ENCODE measurements at places on chromosomes 7 and 10.

DNA sequence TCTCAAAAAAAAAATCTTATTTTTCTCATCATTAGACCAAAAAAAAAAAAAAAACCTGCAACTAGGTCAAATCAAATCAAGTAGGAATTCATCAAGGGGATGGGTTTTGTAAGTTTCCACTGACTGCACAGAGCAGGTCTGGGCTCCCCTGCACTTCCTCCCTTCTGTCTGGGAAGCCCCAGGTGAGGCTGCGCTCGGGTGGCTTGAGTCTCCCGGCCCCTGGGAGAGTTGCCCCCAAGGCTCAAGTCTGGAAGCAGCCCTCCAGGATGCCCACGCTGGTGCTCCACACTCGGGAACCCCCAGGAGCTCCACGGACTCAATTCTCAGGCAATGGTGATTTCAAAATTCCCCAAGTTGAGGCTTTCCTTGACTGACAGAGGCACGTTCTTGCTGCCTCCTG is 41.7 kb upstream of the RBM33 start:
- no peak for DNase-seq

DNA sequence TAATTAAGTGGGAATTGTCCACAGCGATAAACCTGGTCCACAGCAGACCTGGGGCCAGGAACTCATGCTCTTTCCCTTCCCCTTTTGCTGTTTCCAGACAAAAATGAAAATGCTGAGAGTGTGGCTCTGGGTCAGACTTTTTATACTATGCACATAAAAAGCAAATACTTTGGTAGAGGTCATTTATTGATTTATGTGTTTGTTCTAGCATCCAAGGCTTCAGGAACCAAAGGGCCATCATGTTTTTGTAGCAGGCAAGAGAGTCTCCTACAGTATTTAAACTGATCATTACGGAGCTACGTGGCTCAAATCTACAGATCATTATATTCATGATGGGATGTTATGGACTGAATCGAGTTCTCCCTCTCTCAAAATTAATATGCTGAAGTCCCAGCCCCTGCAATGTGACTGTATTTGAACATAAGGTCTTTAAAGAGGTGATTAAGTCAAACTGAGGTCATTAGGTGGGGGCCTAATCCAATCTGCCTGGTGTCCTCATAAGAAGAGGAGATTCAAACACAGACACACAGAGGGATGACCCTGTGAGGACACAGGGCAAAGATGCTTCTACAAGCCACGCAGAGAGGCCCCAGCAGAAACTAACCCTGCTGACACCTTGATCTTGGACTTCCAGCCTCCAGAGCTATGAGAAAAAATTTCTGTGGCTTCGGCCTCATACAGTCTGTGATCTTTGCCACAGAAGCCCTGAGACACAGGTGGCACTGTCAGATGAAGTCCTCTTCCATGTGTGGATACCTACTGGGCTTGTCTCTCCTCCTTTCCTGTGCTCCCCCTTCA is 46.1 kb upstream of the RNF32 start:
- no peak for DNase-seq

DNA sequence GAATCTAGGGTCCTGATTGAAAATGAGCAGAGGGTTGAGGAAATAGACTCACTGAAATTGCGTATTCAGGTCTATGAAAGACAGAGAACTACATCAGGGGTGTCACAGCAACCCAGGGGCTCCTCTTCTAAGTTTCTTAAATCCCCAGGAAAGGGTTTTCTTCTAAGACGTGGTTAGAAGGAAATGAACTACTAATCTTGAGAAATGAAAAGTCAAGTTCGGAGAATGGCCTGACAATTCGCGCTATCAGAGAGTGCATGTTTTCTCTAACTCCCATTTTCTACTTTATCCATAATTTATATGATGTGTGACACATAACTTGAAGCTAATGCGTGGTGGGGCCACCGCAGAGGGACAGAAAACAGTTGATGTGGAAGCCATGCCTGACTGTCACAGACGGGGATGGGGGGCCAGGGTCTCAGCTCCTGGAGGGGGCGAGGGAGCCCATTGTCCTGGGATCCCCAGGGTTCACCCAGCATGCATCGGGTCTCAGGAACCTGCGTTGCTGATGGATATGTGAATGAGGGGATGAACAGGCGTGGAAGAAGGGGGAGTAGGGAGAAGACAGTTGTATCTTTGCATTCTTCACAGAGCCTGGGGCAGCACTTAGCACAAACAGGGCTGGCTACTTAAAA is 86.3 kb downstream of the PTPRE start:
- DNase-seq = no peak

DNA sequence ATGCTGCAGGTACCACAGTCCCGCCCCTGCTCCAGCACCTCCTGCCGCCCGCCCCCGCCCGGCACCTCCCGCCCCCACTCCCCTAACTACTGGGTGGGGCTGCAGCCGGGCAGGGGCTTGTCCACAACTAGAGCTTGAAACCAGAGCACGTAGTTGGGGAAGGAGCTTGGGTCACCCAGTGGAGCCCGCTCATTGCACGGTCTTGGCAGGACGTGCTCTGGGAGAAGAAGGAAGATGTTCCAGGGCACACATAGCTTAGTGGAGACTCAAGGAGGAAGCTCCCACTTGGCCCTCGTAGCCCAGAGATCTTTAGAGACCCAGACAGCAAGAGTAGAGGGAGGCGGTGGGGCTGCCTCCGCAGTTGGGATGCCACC is 692 bp downstream of the IGFBP1 start:
- DNase-seq = no peak

- DNase-seq = no peak
These were observed 33.2 kb upstream of the PLEKHA1 start for GRCh38 chr10:122341141-122341810.

- no peak for DNase-seq
These were observed 270.8 kb downstream of the ELFN1 start for GRCh38 chr7:1940863-1941262.

DNA sequence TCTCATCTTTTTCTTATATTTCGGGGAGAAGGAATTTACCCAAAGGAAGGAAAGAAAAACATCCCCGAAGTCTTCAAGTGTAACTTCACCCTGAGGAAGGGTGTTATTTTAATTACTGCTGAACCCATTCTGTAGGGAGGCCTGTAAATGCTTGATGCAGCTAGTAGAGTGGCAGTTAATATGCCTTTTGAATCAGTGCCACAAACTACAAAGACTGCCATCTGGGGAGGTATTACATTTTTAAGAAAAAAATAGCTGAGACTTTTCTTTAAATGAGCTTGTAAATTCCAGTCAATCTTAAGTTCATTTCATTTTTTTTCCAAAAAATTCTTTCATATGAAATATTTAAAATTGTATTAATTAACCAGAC is 233.1 kb upstream of the FERD3L start:
- no peak for DNase-seq

DNA sequence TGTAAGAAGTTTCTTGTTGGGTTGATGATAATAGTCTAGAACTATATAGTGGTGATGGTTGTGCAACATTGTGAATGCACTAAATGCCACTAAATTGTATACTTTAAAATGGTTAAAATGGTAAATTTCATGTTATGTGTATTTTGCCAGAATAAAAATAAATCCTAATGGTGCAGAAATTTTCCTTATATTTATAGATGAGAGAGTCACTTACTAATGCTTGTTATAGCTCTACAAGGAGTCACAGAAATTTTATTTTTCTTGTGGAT is 21.1 kb downstream of the SPAG6 start:
- no peak for DNase-seq

DNA sequence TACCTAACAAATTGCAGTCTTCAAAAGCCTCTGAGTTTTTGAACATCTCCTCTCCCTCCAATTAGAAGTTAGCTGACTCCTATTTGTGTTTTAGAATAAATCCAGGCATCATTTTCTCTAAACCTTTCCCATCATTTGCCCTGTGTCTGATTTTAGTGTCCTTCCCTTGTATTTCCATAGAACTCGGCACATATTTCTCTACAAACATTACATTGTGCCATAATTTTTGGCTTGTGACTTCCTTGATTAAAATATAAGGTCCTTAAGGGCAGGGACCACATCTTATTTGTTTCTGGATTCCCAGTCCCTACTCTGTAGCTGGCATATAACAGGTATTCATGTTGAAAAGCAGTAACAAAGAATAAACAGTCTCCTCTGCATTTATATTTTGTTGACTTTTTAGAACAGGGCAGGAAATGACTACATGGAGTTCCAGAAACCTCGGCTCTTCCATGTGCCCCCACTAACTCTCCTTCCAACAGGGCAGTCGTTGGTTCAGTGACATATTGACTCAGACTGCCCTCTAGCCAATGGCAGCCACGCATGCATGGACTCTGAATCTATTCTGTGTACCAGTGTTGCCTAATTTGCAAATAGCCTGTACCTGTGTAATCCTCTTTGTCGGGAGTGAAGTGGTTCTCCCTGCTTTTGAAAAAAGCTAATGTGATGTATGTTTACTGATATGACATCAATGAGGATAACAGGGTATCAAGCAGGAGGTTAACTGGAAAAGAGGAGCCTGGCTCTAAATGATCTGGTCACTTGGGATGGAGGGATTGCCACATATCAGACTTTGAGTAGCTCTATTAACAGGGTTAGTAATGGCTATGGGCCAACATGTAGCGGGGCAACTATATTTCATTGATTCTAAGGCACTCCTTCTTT is 19.8 kb upstream of the CPN1 start:
- DNase-seq = no peak

DNA sequence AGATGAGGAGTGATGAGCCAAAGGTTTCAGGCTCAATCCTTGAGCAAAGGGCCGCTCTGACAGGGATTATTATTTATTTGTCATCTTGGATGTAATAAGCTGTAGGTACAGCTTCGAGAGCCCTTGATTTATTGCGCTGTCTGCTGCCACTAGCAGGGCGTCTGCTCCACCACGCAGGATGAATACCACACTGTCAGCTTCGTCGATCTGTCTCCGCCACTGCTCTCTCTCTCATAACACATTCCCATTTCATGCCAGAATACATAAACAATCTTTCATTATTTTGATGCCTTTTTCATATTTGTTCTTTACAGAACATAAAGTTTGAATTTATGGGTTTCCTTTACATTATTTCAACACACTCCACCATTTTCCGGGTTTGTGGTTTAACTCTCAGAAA is 276.6 kb downstream of the LRMDA start:
- no peak for DNase-seq

DNA sequence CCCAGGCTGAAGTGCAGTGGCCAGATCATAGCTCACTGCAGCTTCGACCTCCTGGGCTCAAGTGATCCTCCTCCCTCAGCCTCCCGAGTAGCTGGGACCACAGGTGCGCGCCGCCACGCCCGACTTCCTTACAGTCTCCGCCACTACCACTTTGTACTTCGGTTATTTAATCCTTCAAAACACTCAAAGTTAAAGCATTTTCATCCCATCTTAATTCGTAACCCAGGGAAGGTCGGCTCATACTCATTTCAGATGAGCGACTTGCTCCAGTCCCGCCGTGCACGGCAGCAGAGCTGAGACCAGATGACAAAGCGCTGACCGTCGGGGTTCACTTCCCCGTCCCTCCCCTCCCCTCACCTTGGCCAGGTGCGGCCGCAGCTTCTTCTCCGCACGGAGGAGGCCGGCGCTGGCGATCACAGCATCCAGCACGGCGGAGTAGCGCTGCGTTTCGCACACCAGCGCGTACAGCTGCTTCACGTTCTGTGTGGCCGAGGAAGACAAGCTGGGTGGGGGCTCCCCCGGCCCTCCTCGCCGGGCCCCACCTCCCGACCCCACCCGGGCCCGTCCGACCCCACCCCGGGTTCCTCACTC is 457 bp downstream of the NSUN5 start:
- no peak for DNase-seq

DNA sequence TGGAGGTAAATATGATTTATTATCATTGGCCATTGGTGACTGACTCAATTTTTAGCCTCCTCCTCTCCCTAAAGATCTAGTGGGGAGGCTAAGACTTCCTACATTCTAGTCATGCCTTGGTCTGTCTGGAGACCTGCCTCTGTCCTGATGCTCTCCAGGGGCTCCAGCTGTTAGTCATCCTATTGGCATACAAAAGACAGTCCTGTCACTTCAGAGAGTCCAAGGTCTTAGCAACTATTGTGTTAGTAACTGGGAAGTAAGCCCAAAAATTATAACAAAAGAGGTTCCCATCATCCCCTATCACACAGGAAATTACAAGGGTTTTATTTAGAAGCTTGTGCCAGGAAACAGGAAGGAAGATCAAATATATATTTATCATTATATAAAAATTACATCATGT is 400.6 kb upstream of the VSTM2A start:
- no peak for DNase-seq

GRCh38 chr7:50335795-50336754 is 31.6 kb downstream of the IKZF1 start:
- DNase-seq = no peak

DNA sequence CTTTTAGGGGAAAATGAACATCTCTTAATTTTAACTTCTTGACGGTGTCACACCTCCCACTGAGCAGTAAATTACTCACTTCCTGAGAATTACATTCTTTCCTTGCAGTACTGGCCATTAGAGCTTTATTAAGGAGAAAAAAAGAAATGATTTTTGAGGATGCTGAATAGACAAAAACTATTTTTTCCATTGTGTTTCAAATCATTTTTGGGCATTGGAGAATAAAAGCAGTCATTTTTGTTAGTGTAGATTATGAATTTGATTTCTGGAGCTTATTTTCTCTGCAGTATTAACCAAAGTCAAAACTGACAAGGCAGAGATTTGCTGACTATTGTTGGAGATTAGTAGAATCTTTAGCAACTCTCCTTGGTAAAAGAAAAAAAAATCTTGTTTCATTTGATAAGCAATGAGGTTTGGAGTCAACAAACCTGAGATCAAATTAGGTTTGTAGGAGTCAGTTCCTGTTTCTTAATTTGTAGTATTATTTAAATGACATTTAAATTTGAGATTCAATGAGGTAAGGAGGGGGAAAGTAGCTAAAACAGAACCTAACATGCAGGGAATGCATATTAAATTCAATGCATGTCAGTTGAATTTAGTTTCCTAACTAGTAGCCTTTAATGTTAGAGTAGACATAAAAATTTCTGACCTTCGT is 70.6 kb downstream of the AP3M1 start:
- DNase-seq = no peak

DNA sequence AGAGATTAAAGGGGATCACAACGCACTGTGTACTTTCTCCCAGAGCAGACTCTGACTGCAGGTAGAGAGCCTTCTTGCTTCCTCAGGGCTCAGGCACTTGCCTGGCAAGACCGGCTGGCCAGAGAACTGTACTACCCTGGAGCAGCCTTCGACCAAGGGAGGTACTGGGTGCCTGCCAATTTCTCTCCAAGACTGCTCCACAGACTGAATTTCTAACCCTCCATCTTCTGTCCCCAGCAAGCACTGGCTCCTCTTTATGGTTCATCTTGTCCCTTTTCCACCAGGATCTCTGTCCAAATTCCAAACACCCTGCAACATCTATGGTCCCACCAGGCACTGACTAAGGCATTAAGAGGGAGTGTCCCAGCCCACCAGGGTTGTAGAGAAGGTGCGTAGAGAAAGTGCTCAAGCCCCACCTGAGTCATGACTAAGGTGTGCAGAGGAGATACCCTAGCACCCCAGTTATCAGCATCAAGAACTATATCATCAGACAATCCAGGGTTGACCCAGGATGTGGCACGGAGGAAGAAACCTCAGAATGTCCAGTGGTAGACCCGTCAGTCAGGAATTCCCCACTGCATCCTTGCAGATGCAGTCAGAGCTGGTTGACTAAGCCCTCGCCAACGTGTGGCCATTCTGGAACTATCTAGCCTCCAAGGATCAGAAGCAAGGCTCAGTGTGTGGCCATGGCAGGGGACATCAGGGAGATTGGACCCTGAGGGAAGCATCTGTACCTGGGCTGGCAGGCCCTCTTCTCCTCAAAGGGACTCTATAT is 60.9 kb upstream of the CAMK2B start:
- DNase-seq = no peak

- no peak for DNase-seq
These were observed 29.8 kb downstream of the RSU1 start for GRCh38 chr10:16787361-16787791.

GRCh38 chr7:156058248-156058647 is 246.0 kb upstream of the SHH start:
- no peak for DNase-seq
